Esophagus squamous epithelium (tissue), 5 donors: ENCODE measurements at places on chromosomes 13 and 19.

DNA sequence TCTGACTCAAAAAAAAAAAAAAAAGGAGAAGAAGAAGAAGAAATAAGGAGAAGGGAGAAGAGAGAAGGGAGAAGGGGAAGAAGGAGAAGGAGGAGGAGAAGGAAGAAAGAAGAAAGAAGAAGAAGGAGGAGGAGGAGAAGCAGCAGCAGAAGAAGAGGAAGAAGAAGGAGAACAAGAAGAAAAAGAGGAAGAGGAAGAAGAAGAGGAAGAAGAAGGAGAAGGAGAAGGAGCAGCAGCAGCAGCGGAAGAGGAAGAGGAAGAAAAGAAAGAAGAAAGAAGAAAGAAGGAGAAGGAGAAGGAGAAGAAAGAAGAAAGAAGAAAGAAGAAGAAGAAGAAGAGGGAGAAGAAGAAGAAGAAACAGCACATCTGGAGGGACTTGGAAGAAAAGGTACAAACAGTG, 4.1 kb upstream of the CNN1 start:
- no peak for DNase-seq

GRCh38 chr13:108950333-108951010, 321.1 kb downstream of the MYO16 start:
- no peak for DNase-seq

DNA sequence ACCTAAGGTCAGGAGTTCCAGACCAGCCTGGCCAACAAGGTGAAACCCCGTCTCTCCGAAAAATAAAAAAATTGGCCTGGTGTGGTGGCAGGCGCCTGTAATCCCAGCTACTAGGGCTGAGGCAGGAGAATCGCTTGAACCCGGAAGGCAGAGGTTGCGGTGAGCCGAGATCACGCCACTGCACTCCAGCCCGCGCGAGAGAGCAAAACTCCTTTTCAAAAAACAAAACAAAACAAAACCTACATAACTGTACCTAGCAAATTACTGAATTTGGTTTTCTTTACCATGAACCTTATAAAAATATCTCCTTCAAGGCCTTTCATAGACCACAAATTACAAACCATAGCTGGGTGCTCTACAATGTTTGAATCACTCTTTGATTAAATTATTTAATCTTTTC, 760 bp downstream of the ZNF91 start:
- DNase-seq, result no peak

- DNase-seq, result peak; percentile 46
Measured at GRCh38 chr19:18478545-18479311, 40.8 kb upstream of the ISYNA1 start.

GRCh38 chr13:75151081-75151643, 330.8 kb downstream of the TBC1D4 start:
- DNase-seq, result no peak

DNA sequence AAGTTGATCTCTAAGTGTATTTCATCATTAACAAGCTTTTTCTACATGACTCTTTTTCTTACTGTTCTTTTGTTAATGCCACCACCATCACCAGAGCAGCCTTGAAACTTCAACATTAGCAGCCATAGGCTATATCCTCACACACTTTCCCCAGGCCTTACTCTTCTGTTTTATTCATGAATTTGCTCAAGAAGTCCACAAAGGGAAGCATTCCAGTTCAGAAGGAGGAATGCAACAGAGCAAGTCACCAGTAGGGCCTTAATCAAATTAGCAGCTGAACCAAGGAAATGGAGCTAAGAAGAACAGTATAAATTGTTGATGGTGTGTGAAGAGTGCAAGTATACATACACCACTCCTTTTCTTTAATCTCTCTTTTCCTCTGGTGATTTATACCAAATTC, 223.1 kb downstream of the NBEA start:
- DNase-seq, result no peak

DNA sequence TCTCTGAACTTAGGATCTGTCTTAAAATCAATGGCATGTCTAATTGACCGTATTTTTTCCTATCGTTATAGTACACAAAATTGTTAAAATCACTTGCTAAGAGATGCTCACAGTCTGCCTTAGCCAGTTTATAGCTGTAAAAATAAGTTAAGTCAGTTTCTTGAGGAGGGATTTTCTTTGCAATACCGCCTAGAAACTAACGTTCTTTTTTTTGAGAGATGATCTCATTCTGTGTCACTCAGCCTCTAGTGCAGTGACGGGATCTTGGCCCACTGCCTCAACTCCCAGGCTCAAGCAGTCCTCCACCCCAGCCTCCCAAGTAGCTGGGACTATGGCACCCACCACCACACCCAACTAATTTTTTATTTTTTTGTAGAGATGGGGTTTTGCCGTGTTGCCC, 4.4 kb downstream of the CKAP2 start:
- no peak for DNase-seq

- DNase-seq, result no peak
Measured at GRCh38 chr13:62085337-62086229, 669.9 kb upstream of the PCDH20 start.

GRCh38 chr13:44726214-44726613, 150.1 kb upstream of the TSC22D1 start:
- DNase-seq, result no peak

DNA sequence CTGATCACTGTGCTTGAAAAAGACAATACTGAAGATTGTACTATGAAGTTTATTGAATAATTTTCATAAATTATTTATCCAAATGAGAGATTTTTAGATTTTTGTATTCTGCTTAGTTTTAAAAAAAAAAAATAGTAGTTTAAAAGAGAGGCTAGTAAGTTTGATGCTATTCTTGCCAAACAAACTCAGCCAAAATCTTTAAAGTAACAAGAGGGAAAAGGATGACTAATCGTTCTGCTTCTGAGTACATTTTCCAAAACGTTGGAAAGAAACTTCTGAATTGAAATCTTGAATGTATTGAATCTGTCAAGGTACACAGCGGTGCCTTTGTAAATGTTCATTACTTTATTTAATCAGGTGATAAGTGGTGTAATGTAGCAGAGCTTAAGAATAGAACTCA, 34.4 kb downstream of the NUP58 start:
- DNase-seq, result no peak

DNA sequence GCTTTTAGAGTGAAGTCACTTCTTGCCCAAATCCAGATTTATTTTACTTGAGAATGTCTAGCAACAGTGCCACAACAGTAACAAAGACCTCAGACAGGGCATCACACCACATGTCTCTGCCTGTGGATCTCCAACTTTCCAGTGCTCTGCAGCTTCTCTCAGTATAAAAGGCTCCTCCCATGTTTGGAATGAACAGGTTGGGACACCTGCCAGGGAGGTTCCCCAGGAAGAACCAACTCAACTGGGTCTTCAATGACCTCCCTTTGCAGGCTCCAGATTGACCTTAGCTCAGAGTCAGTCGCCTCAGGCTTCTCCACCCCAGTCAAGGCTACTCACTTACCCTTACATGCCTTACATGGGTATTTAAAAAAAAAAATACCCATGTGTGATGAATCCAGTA, 3.4 kb downstream of the ZNF823 start:
- DNase-seq, result no peak

DNA sequence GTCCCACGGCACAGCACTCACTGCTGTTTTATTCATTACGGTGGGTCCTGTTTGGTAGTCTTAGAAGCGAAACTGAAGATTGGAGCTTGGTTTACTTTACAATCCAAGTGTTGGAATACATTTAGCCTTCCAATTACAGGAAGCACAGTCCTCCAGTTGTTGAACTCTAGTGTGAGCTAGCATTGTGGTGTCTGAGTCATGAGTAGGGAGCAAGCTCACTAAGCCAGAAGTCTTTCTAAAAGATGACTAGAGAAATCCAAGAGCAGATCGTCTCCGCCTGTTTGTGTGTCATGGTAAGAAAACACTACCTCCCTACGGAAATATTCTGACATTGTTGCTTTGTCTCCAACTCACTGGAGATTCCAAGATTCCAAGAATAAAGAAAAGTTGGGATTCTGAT, 10.1 kb upstream of the SHISA2 start:
- no peak for DNase-seq

DNA sequence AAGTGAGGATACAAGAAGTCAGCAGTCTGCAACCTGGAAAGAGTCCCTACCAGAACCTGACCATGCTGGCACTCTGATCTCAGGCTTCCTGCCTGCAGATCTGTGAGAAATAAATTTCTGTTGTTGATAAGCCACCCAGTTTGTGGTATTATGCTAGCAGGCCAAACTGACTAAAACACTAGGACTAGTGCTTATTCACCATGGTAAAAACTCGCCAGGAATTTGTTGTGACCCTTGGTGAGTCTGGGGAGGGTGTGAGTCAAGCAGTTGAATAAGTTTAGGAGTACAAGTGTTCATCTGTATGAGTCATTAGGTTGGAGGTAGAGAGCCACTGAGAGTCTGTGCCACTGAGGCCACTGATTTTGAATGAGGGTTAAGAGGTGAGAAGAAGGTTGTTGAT, 3.6 kb downstream of the ZIK1 start:
- no peak for DNase-seq

GRCh38 chr13:103287659-103288058, 221.4 kb upstream of the SLC10A2 start:
- no peak for DNase-seq

DNA sequence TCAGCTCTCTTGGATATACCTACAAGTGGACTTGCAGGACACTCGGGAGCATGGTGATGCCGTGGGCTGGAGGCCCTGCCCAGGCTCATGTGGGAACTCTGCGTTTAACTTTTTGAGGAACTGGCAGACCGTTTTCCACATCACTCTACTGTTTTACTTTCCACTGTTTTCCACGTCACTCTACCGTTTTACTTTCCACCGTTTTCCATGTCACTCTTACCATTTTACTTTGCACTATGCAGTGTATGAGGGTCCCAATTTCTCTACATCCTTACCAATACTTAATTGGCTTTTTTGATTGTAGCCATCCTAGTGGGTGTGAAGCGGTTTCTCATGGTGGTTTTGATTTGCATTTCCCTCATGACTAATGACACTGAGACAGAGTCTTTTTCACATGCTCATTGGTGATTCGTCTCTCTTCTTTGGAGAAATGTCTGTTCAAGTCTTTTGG, 40.5 kb downstream of the GATAD2A start:
- DNase-seq, result no peak

GRCh38 chr19:13015361-13016223, 20.3 kb downstream of the NFIX start:
- DNase-seq, result no peak

DNA sequence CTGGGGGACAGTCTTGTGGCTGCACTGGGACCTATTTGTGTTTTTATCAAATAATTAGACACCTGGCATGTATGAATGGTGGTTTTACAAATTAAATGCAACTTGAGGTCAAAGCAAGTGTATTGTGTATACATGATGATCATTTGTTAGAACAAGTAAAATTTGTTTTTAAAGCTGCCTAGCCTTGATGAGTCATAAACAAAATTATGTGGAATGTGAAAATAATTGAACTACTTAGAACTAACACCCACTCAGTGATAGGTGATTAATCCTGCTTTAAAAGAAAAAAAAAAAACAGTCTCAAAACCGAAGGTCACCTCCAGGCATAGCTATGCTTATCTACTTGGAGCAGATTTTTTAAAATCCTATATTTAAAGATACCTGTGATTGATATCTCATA, 770.3 kb upstream of the SLITRK5 start:
- no peak for DNase-seq

DNA sequence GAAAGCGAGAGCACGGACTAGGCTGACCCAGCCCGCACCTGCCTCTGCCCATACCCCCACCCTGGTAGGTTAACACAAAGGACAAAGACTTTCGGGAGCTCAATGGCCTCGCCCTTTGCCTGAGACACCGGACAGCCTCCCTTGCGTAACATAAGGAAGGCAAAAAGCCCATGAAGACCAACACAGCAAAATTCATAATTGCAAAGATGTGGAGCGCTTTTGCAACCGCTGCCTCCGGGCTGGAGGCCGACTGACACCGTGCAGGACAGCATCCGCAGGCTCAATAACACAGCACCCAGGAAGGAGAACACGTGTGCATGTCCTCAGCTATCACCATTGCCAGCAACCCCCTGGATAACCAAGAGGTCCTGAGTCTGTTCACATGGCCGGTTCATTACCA, 15.4 kb downstream of the LILRA1 start:
- DNase-seq, result no peak

DNA sequence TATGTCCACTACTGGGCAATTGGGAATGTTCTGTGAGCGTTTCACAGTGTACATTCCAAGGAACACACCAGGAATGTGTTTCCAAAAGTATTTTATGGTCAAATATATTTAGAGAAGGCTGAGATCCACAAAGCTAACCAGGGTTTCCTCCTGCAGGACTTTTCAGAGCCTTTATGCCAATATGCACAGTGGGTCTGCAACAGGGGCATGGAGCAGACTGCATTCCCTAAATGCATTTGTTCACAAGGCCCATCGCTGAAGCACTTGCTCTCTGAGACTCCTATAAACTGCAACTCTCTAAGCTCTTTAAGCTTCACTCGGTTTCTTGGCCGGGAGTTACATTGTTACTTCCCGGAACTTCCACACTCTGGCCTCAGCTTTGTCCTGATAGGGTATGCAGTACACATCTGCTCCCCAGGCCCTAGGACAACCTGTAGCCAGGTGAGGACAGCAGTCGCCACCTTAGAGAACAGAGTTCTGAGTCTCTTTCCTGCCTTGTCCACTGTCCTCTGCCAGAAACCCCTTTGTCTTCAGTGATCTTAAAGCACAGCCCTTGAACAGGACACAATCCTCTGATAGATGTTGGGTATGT, 33.5 kb downstream of the FBN3 start:
- DNase-seq, result no peak

DNA sequence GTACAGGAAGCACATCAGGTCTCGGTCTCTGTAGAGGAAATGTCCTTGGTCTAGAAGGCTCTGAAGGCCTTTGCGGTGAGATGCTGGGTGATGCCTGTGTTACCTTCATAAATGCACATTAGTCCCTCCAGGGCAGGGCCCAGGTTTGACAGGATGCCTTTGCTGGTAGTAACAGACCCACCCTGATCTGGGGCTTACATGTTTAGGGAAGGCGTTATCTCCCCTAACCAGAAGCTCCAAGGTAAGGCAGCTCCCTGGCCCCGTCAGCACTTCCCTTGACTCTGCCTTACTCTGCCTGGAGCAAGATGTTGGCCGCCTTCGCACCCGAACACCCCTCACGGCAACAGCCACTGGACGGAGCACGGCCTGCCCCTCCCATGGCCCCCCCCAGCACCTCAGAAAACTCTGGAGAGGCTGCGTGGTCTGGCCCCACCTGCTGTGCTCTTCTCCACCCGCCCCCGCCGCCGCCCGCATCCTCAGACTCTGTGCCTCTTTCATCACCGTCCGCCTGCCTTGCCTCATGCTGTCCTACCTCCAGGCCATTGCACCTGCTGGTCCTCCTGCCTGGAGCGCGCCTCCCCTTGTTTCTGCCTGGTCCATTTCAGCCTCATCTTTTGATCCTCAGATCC, 9.1 kb downstream of the AP2A1 start:
- no peak for DNase-seq

DNA sequence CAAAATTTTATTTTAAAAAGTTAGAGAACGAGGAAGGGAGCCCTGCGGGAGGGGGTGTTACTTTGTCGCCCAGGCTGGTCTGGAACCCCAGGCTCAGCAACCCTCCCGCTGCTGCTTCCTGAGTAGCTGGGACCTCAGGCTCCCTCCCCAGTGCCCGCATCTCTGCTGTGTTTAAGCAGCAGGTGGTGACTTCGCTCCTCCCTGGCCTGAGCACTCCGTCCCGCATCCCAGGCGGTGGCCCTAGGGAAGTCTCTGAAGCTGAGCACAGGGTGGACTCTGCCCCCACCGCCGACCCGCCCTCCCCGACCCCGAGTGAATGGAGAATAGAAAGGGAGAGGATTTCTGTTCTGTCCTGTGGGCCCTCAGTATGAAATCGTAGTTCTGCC, 30.5 kb downstream of the ZNF701 start:
- no peak for DNase-seq

- DNase-seq, result no peak
Measured at GRCh38 chr13:79267560-79267959, 138.5 kb downstream of the RBM26 start.
